ENCODE measurements at places on chromosomes 3 and 15. TPM values are rescaled to one million over a fixed set of nuclear protein-coding genes. Genes with fewer than 3 reads are reported as not detected.

DNA sequence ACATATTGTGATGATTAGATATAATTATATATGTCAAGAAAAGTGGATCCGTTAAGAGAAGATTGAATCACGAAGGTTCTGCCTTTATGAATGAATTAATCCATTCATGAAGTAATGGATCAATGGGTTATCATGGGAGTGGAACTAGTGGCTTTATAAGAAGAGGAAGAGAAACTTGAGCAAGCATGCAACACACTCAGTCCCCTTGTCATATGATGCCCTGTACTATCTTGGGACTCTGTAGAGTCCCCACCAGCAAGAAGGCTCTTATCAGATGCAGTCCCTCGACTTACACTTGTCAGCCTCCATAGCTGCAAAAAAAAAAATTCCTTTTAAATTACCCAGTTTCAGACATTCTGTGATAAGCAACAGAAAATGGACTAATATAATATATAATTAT, 301.9 kb downstream of the RAP2B start:
- DNase-seq = no peak
- H3K27ac ChIP-seq = no peak overlapping the region
- peaks cover 6% of the 10 kb centered on the region for H3K4me1 ChIP-seq
- H3K36me3 ChIP-seq = no peaks in the 10 kb centered on the region
- no peaks in the 10 kb centered on the region for H3K27me3 ChIP-seq

Gene HRH1
- not detected for total RNA-seq

Gene CCR5
- total RNA-seq = 0.55 TPM

- H3K27me3 ChIP-seq = peaks cover 3% of the 10 kb centered on the region
- no peak for DNase-seq
- no peaks in the 10 kb centered on the region for H3K36me3 ChIP-seq
- no peak overlapping the region for H3K27ac ChIP-seq
- no peaks in the 10 kb centered on the region for H3K4me1 ChIP-seq
Measured at GRCh38 chr3:5479229-5479799, 291.8 kb downstream of the EDEM1 start.

DNA sequence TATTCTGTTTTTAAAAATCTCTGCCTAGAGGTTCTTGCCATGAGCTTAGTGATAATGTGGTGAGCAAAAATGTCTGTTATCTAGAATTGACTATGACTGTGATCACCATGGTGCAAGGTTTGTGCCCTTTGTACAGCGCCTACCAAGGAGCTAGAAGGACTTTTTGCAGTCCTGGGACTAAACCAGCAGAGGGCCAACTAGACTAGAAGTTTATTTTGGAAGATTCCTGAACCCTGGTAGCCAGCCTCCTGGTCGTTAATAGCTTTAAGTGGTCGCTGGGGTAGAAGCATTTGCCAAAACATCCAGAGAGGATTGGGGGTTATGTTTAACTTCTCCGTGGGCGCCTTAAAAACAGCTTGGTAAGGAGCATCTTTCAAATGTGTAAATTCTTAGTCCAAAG, 7.8 kb downstream of the SCG5 start:
- no peak overlapping the region for H3K27ac ChIP-seq
- no peak for DNase-seq
- H3K4me3 ChIP-seq = no peak overlapping the region

GRCh38 chr3:128814519-128815317, 64.7 kb upstream of the ACAD9 start:
- no peak overlapping the region for H3K4me3 ChIP-seq
- DNase-seq = no peak
- peaks cover 90% of the 10 kb centered on the region for H3K36me3 ChIP-seq

Gene BTLA
- total RNA-seq = 49.8 TPM

DNA sequence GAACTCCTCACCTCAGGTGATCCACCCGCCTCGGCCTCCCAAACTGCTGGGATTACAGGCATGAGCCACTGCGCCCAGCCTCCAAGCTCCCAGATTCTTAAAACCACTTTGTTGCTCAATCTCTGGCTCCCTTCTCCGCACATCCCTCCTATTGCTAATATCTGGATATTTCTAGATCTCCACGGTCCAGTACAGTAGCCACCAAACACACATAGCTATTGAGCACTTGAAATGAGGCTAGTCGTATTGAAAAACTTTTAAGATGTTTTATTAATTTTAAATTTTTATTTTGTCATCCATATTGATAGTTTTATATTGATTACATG, 44.3 kb downstream of the SLC28A1 start:
- H3K27ac ChIP-seq = no peak overlapping the region
- no peak overlapping the region for H3K4me3 ChIP-seq
- peaks cover 5% of the 10 kb centered on the region for H3K4me1 ChIP-seq
- no peaks in the 10 kb centered on the region for H3K36me3 ChIP-seq
- no peaks in the 10 kb centered on the region for H3K27me3 ChIP-seq
- DNase-seq = no peak

- H3K4me1 ChIP-seq = peaks cover 32% of the 10 kb centered on the region
- H3K27me3 ChIP-seq = peaks cover 6% of the 10 kb centered on the region
- no peak overlapping the region for H3K27ac ChIP-seq
- H3K4me3 ChIP-seq = no peak overlapping the region
- DNase-seq = no peak
Measured at GRCh38 chr3:156483002-156483401, 71.9 kb downstream of the SSR3 start.

Gene FILIP1L
- total RNA-seq = 1.5 TPM

GRCh38 chr3:193488741-193489140, 66.0 kb downstream of the ATP13A4 start:
- no peak overlapping the region for H3K27ac ChIP-seq
- H3K36me3 ChIP-seq = no peaks in the 10 kb centered on the region
- no peaks in the 10 kb centered on the region for H3K27me3 ChIP-seq

- peaks cover 26% of the 10 kb centered on the region for H3K27me3 ChIP-seq
- H3K36me3 ChIP-seq = no peaks in the 10 kb centered on the region
- no peak overlapping the region for H3K27ac ChIP-seq
- no peak for DNase-seq
- no peak overlapping the region for H3K4me3 ChIP-seq
Measured at GRCh38 chr3:127367593-127367992, 79.7 kb upstream of the PRR20G start.

DNA sequence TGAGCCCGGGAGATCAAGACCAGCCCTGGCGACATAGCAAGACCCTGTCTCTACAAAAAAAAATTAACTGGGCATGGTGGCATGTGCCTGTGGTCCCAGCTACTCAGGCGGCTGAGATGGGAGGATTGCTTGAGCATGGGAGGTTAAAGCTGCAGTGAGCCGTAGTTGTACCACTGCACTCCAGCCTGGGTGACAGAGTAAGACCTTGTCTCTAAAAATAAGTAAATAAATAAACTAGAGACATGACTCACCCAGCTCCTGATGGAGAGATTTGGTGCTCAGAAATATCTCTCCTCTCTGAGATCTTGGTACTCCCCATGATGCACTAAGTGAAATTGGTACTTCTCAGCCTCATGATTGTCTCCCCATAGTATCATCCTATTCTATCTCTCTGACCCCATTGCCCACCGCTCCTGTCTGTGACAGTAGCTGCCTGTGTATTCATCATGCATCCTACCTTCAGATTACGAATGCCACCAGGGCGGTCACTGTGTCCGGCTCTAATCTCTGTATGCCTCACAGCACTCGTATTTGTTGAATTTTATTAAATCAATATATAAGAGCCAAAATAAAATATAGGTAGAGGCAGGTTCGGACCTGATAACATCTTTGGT, 50.9 kb downstream of the ABHD2 start:
- H3K27ac ChIP-seq = no peak overlapping the region
- H3K27me3 ChIP-seq = no peaks in the 10 kb centered on the region

DNA sequence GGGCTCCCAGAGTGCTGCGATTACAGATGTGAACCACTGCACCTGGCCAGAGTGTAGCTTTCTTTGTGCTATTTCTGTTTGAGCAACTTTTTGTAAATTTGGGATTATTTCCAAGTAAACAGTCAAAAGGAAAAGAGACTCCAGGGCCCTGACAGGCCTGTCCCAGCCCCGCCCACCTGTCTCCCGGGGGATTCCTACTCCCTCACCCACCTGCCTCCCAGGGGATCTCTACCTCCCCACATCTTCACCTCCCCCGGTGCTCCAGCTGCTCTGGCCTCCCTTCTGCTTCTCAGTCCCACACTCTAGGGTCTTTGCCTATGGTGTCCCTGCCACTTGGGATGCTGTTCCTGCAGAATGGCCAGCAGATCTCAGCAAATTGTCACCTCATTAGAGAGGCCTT, 7.0 kb downstream of the RHCG start:
- peaks cover 49% of the 10 kb centered on the region for H3K27me3 ChIP-seq
- H3K4me3 ChIP-seq = no peak overlapping the region
- H3K4me1 ChIP-seq = peaks cover 17% of the 10 kb centered on the region
- no peaks in the 10 kb centered on the region for H3K36me3 ChIP-seq
- no peak overlapping the region for H3K27ac ChIP-seq
- DNase-seq = no peak

DNA sequence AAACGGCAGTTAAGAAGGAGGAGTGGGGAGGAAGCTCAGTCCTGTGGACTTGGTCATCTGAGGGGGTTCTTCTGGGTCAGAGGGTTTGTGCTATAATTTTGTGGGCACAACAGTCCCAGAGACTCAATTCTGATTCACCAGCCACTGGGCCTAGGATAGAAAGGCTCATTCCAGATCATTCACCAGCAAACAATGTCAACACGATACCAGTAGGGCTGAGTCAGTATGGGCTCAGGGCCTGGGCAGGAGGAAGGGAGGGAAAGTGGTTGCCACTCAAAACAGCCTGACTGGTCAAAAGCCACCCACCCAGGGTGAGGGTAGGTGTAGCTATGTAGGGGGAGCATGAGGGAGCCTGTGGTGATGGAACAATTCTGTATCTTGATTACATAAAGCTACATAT, 86.9 kb upstream of the MEX3B start:
- H3K4me3 ChIP-seq = no peak overlapping the region
- H3K27me3 ChIP-seq = no peaks in the 10 kb centered on the region
- H3K27ac ChIP-seq = no peak overlapping the region
- DNase-seq = no peak
- no peaks in the 10 kb centered on the region for H3K4me1 ChIP-seq

GRCh38 chr15:38213356-38213755, 39.3 kb upstream of the SPRED1 start:
- no peaks in the 10 kb centered on the region for H3K36me3 ChIP-seq
- H3K27me3 ChIP-seq = peaks cover 16% of the 10 kb centered on the region
- no peaks in the 10 kb centered on the region for H3K4me1 ChIP-seq
- H3K27ac ChIP-seq = no peak overlapping the region
